Heart right ventricle (tissue), 16 donors: ENCODE measurements at places on chromosomes 12 and 14. TPM values are rescaled to one million over a fixed set of nuclear protein-coding genes. Genes with fewer than 3 reads are reported as not detected.

The C12orf54 gene
- polyA plus RNA-seq = not detected

The SYCP3 gene
- 0.22 TPM for polyA plus RNA-seq

The ADAM21 gene
- polyA plus RNA-seq = not detected

The GLIPR1L1 gene
- polyA plus RNA-seq = not detected

The PAH gene
- polyA plus RNA-seq = not detected

The YARS2 gene
- 8.4 TPM for polyA plus RNA-seq

The APOLD1 gene
- 11.6 TPM for polyA plus RNA-seq

The P2RX2 gene
- polyA plus RNA-seq = not detected

The PROX2 gene
- polyA plus RNA-seq = not detected

The TAS2R10 gene
- polyA plus RNA-seq = 0.04 TPM

The IFI27 gene
- 719 TPM for polyA plus RNA-seq

DNA sequence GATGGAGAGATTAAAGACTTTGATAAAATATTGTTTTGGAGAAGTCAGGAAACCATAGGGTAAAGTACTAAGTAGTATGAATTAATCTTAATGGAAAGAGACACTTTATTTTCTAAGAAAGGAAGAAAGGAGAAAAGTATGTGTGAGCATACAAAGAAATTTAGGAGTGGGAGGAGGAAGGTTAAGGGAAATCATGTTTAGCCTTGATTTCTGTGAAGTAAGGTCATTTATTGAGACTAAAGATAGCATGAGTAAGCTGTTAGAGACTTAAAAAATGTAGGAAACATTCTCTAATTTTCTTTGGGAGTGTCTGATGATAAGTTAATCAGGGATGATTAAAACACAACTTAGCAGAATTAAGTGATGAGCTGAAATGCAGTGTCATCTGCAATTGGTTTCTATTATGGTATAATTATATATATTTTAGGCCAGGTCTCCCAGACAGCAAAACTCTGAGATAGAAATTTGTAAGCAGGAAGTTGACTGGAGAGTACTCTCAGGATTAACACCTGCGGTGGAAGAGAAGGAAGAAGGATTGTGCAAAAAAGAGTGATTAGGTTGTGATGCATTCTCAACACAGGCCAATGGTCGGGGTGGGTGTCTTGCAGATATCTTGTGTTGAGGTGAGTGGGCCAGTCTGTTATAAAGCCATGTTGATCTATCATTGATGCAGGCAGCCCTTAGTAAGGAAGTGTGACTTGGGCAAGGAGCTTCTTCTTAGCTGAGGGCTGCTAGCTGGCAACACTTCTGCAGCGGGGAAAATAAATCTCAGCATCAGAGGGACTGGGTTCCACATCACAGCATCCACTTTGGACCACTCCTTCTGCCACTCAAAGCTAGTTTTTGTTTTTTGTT, 256.2 kb downstream of the AEBP2 start:
- H3K27me3 ChIP-seq = no peaks in the 10 kb centered on the region
- no peak overlapping the region for H3K27ac ChIP-seq
- no peaks in the 10 kb centered on the region for H3K4me1 ChIP-seq
- no peaks in the 10 kb centered on the region for H3K36me3 ChIP-seq
- no peak for DNase-seq

DNA sequence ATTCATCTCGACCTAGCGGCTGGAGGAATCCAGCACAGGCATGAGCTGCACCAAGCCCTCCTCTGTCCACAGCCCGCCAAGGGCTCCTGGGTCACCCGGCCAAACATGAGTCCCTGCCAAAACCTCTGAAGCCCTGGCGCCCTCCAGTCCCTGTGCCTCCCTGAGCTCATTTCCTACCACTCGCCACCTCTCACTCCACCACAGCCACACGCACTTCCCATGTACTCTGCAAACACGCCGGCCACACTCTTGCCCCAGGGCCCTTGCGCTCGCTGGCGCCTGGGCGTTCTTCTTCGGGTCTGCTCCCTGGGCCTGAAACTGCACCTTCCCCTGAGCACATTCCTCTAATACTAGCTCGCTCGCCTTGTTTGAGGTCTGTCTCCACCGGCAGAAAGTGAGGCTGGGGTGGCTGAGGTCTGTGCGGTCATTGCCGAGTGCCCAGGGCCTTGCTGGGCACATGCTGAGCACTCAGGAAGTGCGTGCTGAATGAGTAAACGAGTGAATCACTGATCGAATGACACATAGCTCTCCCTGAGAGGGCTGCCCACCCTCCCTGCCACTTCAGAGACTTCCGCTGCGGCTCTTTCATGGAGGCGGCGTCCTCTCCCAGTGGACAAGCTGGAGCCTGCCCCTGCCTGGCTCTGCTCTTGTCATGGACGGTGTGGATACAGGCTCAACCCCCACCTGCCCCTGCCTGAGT, 33.7 kb upstream of the DLK1 start:
- peaks cover 81% of the 10 kb centered on the region for H3K27me3 ChIP-seq

GRCh38 chr12:108890208-108890607, 10.3 kb downstream of the DAO start:
- no peaks in the 10 kb centered on the region for H3K4me1 ChIP-seq
- no peaks in the 10 kb centered on the region for H3K36me3 ChIP-seq
- no peak overlapping the region for H3K27ac ChIP-seq
- no peak overlapping the region for H3K4me3 ChIP-seq

GRCh38 chr14:76742185-76742584, 19.1 kb upstream of the VASH1 start:
- no peaks in the 10 kb centered on the region for H3K4me1 ChIP-seq
- H3K27me3 ChIP-seq = no peaks in the 10 kb centered on the region
- no peak overlapping the region for H3K4me3 ChIP-seq
- H3K36me3 ChIP-seq = no peaks in the 10 kb centered on the region
- H3K27ac ChIP-seq = no peak overlapping the region

DNA sequence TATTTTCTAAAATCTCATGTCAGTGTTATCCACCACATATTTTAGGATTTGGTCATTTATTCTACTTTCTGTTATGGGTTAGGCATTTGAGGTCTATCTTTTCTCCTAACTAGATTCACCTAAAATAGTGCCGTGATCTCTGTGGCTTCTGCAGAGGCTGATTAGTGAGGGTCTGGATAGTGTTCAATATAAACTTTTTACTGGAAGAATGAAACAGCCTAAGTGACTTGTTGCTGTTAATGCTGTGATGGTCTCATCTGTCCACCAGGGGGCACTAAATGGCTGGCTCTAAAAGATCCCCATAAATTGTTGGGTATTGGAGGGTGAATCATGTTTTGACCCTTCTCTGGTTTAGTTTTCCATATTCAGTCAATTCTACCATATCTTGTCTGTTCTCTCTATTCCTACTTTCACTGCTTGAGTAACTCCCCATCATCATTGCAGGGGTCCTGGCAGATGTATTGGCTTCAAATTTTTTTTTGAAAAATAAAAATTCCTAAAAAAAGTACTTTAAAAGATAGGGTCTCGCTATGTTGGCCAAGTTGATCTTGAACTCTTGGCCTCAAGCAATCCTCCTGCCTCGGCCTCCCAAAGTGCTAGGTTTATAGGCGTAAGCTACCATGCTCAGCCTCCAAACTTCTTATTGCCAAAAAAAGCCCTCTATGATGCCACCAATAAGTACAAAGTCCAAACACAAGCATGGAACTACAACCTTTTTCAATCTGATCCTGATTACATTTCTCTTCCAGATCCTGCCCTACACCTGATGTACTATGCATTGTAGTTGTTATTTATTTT, 6.9 kb downstream of the PABPN1 start:
- no peak overlapping the region for H3K27ac ChIP-seq
- peak; percentile 73 for DNase-seq
- H3K27me3 ChIP-seq = no peaks in the 10 kb centered on the region
- no peak overlapping the region for H3K4me3 ChIP-seq
- peaks cover 22% of the 10 kb centered on the region for H3K36me3 ChIP-seq

DNA sequence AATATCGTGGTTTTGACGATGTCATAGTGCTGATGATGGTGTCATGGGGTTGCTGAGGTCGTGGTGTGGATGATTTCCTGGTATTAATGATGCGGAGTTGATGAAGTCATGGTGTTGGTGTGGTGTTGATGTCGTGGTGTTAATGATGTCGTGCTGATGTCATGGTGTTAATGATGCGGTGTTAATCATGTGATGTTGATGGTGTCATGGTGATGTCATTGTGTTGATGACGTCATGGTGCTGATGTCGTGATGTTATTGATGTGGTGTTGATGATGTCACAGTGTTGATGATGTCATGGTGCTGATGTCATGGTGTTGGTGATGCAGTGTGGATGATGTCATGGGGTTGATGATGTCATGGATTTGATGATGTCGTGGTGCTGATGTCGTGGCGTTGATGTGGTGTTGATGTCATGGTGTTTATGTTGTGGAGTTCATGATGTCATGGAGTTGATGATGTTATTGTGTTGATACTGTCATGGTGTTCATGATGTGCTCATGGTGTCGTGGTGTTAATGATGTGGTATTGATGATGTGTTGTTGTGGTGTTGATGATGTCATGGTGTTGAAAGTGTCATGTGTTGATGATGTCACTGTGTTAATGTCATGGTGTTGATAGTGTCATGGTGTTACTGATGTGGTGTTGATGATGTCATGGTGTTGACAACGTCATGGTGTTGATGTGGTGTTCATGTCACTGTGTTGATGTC, 48.5 kb upstream of the RIMBP2 start:
- H3K27me3 ChIP-seq = peaks cover 39% of the 10 kb centered on the region
- no peak for DNase-seq
- no peak overlapping the region for H3K4me3 ChIP-seq
- no peak overlapping the region for H3K27ac ChIP-seq
